NCI-H1436 (cell line): ENCODE measurements at places on chromosomes 2 and 18.

- no peak for DNase-seq
Measured at GRCh38 chr2:190514676-190515075, 19.8 kb downstream of the NEMP2 start.

- DNase-seq, result peak; percentile 43
Measured at GRCh38 chr2:16756831-16757644, 91.4 kb upstream of the CYRIA start.

- no peak for DNase-seq
Measured at GRCh38 chr2:239805043-239805329, 220.2 kb downstream of the NDUFA10 start.

DNA sequence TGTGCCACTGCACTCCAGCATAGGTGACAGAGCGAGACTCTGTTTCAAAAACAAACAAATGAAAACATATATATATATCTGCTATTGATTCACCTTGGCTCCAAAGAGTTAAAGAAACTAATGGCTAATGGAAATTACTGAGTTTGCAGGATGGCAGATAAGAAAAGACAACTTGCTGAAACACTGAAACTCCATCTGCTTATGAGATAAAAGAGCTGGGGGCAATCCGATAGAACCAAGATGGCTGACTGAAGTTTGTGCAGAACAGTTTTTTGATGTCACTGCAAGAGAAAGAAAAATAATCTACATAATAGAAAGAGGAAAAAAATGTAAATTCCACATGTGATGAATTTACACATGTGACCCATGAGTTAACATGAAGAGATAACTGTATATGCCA is 88.2 kb downstream of the LRATD1 start:
- DNase-seq, result no peak

DNA sequence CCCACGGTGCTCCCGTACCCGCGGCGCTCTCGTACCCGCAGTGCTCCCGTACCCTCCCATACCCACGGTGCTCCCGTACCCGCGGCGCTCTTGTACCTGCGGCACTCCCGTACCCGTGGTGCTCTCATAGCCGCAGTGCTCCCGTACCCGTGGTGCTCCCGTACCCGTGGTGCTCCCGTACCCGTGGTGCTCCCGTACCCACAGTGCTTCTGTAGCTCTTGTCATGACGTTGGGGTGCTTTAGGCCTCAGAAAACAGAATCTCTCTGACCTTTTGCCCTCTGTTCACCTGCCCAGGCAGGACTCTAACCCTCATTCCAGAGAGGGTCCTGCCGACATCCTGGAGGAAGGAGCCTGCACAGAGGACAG is 35.3 kb downstream of the SLC66A2 start:
- DNase-seq, result no peak

DNA sequence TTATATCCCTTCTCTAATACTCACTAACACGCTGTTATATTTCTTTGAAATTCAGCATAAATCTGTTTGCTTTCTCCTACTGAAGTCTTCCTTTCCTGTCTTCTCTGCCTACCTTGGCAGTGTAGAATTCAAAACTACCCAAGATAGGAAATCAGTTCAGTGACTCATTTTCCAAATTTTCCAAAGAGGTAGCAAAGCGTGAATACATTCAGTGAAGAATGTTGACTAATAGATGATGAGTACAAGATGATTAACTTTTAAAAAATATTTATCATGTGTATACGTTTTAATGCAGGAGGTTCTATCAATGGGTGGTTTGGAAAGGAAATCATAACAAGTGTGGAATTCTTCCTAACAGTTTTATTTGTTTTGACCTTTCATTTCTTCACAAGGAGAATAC is 201.9 kb upstream of the SLC8A1 start:
- DNase-seq, result no peak

- no peak for DNase-seq
Measured at GRCh38 chr18:59649591-59649990, 47.6 kb downstream of the CCBE1 start.
